Anterior cingulate cortex (tissue), 58 donors: ENCODE measurements at places on chromosomes 4 and X.

GRCh38 chr4:125317525-125317877 lies 2.7 kb downstream of the FAT4 start:
- DNase-seq: peak; percentile 17

DNA sequence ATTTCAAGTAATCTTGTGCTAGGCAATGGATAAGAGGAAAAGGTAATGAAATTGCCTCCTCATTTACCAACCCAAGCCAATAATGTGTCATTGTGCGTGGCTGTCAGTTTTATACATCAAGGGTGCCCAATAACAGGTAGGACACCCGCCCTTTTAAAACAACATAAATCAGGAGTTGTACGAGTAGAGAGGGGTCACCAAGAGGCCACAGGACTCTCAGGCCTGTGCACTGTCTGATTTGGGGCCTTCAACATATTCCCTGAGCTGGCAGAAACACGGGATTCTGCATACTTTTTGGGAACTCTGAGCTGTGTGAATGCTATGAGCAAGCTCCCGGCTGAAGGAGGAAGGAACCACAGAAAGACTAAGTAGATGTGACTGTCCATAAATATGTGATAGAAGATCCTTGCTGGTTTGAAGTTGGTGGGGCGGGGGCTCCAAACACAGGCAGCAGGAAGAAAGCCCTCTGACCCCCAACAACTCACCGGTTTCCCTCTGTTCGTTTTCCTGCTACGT lies 82.7 kb upstream of the MAML3 start:
- no peak for DNase-seq

GRCh38 chrX:154043003-154043763 lies 23.5 kb upstream of the IRAK1 start:
- DNase-seq: no peak

DNA sequence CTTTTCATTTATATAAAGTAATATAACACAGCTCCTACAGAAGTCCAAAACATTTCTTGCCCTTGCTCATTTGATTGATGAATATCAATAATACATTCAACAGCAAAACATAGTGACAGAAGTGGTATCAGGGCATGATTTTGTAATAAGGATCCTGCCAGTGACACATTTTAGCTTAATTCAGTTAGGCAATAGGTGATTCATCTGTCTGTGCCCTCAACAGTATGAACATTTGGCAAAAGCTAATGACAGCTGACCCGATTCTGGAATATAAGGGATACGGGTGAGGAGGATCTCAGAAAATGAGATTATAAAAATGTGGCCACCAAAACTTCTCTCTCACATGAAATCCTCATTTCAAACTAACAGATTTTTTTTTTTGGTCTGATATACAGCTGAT lies 294.0 kb downstream of the CAMK2D start:
- no peak for DNase-seq

DNA sequence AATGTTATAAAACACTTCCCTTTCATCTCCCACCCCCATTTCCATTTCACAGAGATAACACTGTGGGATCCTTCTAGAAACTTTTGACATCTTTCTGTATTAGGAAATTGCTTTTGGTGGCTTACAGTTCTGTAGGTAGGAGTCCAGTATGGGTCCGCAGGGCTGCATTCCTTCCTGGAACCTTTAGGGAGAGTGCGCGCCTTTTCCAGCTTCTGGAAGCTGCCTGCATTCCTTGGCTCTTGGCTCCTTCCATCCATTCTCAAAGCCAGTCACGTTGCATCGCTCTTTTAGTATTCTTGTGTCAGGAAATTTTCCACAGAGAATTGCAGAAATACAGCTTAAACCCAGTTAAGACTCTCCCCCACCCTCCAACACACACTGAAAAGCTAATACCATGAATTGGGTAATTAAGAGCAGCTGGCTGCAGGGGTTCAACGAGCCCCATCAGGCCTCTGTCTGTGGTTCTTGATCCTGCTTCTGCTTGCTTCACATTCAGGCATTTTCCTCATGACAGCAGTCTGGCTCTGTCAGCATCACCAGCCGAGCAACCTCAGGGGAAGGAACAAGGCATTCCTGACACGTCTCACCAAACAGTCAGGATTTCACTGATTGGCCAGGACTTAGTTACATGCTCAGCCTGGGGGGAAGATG lies 48.8 kb downstream of the SEPTIN11 start:
- no peak for DNase-seq

DNA sequence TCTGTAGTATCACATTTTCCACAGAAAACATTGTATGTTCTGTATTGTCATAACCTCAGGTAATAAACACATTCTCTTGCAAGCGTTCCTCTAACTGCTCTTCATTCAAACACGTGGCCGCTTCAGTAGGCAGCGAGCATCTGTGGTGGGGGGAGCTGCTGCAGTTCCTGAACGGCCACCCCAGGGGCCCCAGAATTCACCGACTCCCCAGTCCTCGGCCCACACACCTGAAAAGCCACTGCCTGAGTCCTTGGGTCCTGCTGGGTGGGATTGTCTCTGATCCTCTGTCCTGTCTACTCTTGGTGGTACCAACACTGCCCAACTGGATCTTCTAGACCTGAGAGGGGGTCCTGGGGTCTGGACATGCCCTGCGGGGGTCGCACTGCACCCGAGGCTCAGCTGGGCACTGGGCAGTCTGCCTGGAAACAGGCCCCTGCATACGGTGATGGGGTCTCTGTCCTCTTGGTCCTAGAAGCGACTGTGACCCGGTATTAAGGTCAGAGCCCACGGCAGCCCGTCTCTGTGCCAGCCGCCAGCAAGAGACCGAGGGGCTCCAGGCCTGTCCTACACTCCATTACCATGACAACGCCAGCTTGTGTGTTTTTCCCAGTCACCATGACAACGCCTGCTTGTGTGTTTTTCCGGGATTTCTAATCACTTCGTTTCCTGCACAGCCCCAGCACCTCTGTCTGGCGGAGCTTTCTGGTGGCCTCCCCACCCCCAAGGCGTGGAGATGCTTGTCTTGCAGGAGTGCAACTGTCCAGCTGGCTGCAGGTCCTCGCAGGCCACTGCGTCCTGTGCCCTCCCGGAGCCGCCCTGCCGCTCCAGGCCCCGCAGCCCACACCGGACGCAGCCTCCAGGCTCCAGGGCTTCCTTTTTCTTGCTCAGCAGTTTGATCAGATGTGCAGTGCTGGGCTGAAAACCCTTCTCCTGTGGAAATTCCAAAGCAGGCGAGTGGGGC lies 16.0 kb downstream of the CTBP1 start:
- no peak for DNase-seq

- DNase-seq: no peak
These were observed 49.3 kb upstream of the CD40LG start for GRCh38 chrX:136598631-136599030.

- DNase-seq: no peak
These were observed 12.1 kb upstream of the RUFY3 start for GRCh38 chr4:70709611-70710205.

DNA sequence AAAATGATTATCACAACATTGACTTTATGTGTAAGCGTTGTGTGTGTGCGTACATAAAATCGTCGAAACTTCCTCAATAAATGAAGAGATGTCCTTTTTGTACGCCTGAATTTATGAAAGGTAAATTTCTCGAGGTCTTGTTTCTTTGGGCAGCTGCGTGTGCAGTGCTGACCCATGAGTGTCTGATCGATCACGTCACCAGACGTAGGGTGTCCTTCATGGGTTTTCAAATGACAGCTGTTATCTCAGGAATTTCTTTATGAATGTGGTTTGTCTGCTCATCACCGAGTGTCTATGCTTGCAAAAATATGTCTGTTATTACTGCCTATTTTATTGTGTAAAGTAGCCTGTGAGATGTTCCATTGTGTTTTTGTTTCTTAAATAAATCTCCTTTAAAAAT lies 67.7 kb upstream of the GPR78 start:
- DNase-seq: no peak

- DNase-seq: no peak
These were observed 60.4 kb downstream of the STX18 start for GRCh38 chr4:4481399-4481994.

DNA sequence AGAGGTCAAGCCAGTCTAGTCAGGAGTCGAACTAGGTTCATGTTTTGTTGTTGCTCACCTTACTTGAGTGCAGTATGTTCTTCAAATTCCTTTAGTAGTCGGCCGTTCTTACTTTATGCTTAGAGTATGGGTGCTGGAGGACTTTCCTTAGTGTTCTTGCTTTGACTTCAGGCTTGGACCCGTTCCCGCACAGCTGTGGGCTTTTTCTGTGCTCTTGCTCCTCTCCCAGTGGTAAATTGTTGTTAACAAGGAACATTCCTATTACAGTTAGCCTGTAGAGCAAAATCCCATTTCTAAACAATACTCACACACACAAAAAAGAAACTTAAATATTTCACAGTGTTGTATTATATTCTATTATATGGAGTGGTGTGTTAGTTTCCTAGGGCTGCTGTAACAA lies 113.5 kb downstream of the RAP1GDS1 start:
- DNase-seq: no peak

- no peak for DNase-seq
These were observed 21.1 kb downstream of the KIT start for GRCh38 chr4:54678826-54679225.

GRCh38 chr4:139789096-139789654 lies 123.6 kb downstream of the MGST2 start:
- no peak for DNase-seq

DNA sequence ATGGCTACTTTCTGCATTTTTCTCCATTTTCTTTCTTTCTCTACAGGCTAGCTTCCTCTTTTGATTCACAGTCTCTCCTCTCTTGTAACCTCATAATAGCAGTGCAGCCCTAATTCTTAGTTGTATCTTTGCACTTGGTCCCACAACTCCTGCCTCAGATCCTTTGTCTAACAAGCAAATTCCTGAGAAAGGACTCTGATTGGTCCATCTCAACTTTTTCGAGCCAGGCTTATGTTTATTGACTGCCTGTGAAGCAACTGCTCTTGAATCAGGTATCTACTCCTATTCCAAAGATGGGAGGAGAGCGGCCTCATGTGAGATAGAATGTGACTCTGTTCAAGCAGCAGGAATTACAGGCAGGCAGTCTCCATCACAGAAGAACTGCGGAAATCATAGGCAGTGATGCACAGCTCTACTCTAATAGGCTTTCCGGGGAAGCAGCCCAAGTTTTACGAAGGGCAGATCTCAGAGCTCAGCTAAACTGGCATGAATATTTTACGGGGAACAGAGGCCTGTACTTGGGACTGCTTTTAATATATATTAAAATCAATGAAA lies 123.5 kb downstream of the GABRB1 start:
- DNase-seq: no peak

- DNase-seq: no peak
These were observed 106.2 kb downstream of the SMIM20 start for GRCh38 chr4:26020083-26020668.

DNA sequence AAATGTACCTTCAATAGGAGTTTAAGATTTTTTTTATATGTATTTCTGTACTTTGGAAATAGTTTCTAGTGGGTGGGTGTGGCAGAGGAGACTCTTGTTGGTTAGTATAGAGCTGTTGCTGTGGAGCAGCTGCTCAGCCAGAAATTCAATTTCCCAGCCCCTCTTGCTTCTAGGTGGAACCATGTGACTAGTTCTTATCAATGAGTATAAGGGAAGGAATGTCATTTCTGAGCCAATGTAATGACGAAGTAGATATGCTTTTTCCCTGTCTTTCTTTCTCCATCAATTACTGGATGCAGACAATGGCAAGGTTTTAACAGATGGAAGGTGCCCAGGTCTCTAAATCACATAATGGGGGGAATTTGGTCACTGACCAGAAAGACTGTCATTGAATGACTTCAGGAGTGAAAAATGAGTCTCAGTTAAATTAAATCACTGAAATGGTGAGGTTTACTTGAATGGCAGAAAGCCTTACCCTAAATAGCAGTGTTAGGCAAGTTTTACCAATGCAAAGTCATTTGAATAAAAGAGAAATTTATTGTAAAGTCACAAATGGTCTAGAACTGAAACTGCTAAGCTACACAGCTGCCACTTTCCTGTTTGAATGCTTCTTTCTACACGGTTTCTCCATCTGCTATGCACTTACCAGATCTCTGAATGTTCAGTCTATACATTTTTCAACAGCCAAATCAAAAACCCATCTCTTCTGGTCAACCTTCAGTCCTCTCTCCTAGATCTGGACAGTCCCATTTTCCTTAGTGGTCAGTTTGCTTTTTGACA lies 795.4 kb upstream of the MAGEB2 start:
- DNase-seq: no peak

- no peak for DNase-seq
These were observed 48.3 kb downstream of the RAI2 start for GRCh38 chrX:17812763-17813162.

DNA sequence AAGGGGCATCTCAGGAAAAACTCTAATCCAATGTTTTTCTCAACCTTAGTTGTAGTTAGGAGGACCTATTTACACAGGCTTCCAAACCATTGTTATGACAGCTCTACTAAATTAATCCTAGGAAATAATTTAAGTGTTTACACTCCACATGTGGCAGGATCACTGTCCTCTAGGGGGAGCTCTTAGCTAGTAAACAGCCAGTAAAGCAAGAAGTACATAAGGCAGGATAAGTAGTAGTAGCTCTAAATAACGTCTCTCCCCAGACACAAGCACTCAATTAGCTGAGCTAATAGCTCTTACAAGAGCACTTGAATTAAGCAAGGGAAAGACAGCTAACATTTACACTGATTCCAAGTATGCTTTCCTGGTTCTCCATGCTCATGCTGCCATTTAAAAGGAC lies 37.3 kb downstream of the NUDT11 start:
- DNase-seq: no peak

GRCh38 chrX:69027181-69028005 lies 137.9 kb downstream of the PJA1 start:
- no peak for DNase-seq

- DNase-seq: no peak
These were observed 52.0 kb downstream of the INTS6L start for GRCh38 chrX:135572436-135572835.

- DNase-seq: no peak
These were observed 220.2 kb downstream of the STPG2 start for GRCh38 chr4:97923096-97923495.

- DNase-seq: no peak
These were observed 299.9 kb downstream of the UNC5C start for GRCh38 chr4:95248720-95249425.

GRCh38 chrX:74448669-74449068 lies 27.4 kb downstream of the SLC16A2 start:
- DNase-seq: no peak

DNA sequence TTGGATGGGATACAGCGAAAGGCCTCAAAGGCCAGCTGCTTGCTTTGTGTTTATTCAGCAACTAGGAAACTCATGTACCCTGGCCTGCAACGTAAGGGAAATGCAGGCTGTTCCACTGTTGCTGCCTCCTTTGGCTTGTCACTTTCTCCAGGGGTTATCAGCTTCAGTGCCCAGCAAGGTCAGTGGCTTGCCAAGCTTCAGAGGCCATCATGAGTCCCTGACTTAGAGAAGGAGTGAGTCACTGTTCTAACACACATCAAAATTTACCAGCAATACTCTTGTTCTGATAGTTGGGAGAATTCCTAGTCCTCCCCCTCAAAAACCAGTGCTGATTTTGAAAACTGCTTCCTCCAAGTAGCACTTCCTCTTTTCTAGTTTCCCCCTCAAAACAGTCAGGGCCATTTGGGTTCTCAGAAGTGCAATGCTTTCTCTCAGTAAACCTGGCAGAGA lies 250.8 kb downstream of the ARHGAP24 start:
- no peak for DNase-seq
